Osteoblast (primary cell): ENCODE measurements at places on chromosomes 2 and 18.

- H3K4me3 ChIP-seq = no peak overlapping the region
- no peaks in the 10 kb centered on the region for H3K27me3 ChIP-seq
- H3K4me1 ChIP-seq = peaks cover 38% of the 10 kb centered on the region
- H3K27ac ChIP-seq = peak overlapping the region; percentile 91
These were observed 234.9 kb downstream of the OSR1 start for GRCh38 chr2:19123556-19123955.

DNA sequence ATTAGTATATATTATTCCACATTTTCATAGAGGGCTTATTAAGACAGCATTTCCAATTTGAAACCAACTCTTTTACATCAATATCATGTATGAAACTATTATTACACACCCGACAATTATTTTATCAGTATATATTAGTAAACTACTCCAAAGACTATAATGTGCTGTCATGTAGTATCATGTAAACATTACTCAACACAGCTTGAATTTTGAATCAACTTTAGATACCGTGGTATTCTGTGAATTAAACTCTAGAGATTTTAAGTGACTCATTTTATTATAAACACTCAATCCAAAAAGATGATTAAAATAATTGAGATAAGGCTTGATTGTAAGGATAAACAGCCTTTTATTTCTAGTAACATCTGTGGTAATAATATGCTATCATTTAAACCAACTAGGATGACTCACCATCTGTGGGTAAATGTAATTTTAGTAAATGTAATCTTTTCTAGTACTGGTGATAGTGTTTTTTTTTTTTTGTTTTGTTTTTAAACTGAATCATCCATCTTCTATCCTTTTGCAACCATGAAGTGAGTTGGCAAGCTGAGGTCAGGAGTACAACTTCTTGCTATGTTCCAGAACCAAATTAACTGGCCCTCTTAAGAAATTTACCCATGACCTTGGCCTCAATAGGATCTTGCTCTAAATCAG lies 144.3 kb upstream of the SMAD7 start:
- no peak overlapping the region for H3K4me3 ChIP-seq
- H3K36me3 ChIP-seq = peaks cover 12% of the 10 kb centered on the region
- peak; percentile 72 for DNase-seq
- H3K27me3 ChIP-seq = no peaks in the 10 kb centered on the region
- H3K27ac ChIP-seq = peak overlapping the region; percentile 59

DNA sequence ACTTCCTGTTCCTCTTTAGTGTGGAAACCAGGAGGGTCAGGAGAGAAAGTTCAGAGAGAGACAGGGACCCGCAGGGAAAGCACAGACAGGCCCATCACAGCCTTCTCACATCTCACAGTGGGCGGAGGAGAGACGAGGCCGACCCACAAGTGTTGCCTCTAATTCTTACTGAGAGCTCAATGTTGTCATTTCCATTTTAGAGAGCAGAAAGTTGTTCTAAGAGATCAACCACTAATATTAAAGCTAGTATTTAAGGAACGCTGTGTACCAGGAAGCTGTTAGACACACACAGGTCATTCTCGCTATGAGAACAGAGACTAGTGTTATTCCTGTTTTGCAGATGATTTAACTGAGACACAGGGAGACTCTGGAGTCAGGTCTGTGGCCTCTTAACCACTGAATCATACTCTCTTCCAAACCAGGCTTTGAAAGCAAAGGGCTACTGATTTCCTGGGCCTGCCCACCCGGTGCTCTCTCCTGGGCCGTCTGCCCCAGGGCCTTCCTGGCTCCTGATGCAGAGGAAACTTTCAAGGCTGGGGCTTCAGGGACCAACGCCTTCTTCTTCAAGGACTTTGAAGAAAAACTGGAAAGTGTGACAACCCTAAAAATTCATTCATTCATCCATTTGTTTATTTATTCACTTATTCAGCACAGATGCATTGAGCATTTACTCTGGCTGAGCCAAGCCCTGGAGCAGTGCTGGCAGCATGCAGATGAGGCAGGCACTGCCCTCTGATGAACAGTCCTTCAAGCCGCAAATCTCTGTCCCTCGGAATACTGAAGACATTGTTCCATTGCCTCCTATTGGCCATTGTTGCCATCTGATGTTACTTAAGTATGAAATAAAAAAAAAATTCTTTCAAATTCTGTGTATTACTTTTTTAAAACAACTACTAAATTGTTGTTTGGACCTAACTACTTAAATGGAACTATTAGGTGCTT lies 37.2 kb upstream of the BIN1 start:
- H3K4me3 ChIP-seq = no peak overlapping the region
- no peaks in the 10 kb centered on the region for H3K36me3 ChIP-seq
- no peaks in the 10 kb centered on the region for H3K27me3 ChIP-seq
- peak; percentile 85 for DNase-seq
- H3K27ac ChIP-seq = peak overlapping the region; percentile 81
- peaks cover 42% of the 10 kb centered on the region for H3K4me1 ChIP-seq

- no peaks in the 10 kb centered on the region for H3K36me3 ChIP-seq
- H3K4me3 ChIP-seq = no peak overlapping the region
- peaks cover 40% of the 10 kb centered on the region for H3K4me1 ChIP-seq
These were observed 76.6 kb downstream of the TGOLN2 start for GRCh38 chr2:85251070-85251616.

DNA sequence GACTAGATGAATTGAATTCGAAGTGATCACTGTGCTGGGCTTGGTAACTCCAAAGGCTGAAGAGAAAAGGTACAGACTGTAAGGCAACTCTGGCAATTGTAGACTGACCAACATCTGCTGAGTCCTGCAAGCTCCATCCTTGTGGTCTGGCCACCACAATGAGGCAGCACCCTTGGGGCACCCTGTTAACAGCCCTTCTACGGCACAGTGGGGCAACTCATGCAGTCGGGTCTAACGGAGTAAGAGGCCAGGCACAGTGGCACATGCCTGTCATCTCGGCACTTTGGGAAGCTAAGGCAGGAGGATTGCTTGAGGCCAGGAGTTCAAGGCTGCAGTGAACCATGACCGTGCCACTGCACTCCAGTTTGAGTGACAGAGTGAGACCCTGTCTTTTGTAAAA lies 126.8 kb downstream of the ZAP70 start:
- no peak overlapping the region for H3K27ac ChIP-seq
- no peaks in the 10 kb centered on the region for H3K4me1 ChIP-seq
- H3K27me3 ChIP-seq = no peaks in the 10 kb centered on the region
- DNase-seq = no peak
- no peak overlapping the region for H3K4me3 ChIP-seq
- H3K36me3 ChIP-seq = peaks cover 13% of the 10 kb centered on the region

GRCh38 chr2:209696836-209697711 lies 74.6 kb upstream of the UNC80 start:
- H3K27ac ChIP-seq = no peak overlapping the region
- no peaks in the 10 kb centered on the region for H3K27me3 ChIP-seq
- H3K4me1 ChIP-seq = no peaks in the 10 kb centered on the region
- H3K36me3 ChIP-seq = no peaks in the 10 kb centered on the region
- no peak overlapping the region for H3K4me3 ChIP-seq
- DNase-seq = no peak

DNA sequence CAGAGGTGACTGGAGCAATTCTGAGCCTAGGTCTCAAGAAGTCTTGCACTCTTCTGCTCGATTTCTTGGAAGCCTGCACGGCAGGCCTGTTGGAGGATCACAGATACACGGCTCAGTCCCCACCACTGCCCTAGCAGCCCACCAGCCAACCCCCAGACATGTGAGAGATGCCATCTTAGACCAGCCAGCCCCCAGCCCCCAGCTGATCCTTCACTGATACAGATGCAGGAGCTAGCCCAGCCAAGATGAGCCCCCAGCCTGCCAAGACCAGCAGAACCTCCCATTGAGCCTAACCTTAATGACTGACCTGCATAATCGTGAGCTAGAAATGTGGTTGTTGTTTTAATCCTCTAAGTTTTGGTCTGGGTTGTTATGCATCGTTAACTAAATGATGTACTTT lies 47.5 kb downstream of the INHBB start:
- H3K27ac ChIP-seq = no peak overlapping the region
- H3K4me1 ChIP-seq = peaks cover 3% of the 10 kb centered on the region
- H3K4me3 ChIP-seq = no peak overlapping the region
- H3K27me3 ChIP-seq = peaks cover 16% of the 10 kb centered on the region
